ENCODE measurements at places on chromosomes 12 and 14.

GRCh38 chr12:66060163-66060907, 70.2 kb downstream of the LLPH start:
- no peak for DNase-seq

- no peak for DNase-seq
Observed at GRCh38 chr14:36591482-36591881, 9.1 kb upstream of the NKX2-8 start.

GRCh38 chr12:119230807-119231206, 52.1 kb downstream of the HSPB8 start:
- DNase-seq, result no peak

DNA sequence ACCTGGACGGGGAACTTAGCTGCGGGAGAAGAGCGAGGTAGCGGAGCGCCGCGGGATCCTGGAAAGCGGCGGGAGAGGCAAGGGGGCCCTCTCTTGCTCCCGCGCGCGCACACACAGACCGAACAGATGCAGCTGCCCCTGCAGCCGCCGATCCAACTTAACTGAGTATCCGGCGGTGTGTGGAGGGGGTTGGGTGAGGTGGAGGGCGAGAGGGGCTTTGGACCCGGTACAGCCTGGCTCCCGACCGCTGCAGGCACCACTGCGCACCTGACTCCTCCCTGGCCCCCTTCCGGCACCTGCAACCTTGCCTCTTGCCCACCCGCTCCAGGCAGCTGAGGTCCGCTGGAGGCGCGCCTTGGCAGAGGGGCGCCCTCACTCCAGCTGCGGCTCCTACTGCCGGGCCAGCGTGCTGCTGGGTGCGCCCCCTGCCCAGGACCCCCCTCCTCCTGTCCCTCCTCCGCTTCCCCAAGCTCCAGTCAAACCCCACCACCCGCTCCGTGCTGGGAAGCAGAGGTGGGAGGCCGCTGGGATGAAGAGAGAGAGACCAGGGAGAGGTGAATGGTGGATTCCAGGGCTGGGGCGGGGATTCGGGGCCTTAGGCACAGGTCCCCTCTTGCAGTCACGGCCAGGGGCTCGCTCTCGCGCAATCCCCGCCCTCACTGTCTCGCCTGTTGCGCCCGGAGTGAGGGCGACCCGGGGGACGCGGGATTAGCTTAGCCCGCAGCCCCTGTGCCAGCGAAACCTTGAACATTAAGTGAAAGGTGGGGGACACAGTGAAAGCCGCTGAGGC, 2.6 kb downstream of the DIO3 start:
- DNase-seq, result no peak

DNA sequence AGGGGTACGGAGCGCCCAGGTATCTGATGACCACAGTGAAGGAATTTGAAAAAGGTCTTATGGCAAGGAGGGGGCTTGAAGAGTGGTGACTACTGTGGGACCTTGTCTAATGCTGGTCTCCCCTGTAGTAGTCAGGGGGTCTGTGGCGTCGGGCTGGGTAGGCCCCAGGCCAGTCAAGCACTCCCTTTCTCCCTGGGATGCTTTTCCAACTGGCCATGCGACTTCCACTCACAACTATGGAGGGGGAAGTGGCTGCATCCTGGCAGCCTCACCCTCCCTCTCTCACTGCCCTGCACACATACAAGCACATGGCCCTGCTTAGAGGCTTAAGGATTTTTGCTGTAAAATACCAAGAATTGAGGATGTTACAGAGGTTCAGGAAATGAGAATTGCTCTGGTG, 4.1 kb downstream of the TSPAN11 start:
- DNase-seq, result no peak

DNA sequence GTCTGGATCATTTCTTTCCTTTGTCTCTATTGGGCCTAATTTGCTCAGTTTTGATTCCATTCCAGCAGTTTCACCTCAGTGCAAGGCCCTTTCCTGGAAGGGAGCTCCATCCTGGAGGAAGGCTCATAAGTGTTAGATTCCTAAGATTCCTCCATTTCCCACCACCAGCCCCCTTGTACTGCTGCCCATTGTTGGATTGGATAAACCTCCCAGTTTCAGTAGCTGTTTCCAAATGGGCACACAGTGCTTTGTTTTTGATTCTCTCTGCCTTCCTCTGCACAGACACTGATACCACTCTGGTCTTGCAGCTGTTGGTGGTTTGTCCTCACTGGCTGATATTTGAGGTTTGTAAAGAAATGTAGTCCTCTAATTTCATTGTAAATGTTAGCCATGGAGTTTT, 158.9 kb downstream of the SLC15A5 start:
- DNase-seq, result no peak

DNA sequence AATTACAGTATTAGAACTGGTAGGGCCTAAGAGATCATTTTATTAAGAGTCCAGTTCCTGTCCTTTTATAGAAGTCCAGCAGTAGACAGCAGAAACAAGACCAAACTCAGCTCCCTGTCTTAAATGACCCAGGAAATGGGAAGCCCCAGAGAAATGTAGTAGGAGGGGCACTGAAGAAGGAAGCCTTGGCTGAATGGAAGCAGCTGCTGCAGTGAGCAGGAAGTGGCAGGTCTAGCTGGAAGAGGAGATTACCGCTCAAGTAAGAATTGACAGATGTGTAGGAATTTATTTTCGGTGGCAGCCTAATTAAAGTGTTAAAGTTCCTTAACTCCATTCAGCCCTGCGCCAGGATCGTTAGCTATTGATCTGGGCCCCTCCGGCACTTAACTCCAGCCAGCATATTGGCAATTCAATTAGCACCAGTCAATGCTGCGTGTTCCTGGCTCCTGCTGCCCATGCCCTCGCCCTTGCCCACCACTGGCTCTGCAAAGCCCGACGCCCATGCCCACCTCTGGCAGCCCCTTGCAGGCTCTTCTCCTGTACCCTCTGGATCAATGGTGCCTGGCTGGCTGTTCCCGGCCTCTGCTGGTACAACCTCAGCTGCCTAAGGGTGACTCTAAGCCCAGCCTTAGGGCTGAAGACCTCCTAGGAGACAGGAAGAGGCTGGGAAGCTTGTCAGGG, 21.1 kb downstream of the ZFHX2 start:
- no peak for DNase-seq

DNA sequence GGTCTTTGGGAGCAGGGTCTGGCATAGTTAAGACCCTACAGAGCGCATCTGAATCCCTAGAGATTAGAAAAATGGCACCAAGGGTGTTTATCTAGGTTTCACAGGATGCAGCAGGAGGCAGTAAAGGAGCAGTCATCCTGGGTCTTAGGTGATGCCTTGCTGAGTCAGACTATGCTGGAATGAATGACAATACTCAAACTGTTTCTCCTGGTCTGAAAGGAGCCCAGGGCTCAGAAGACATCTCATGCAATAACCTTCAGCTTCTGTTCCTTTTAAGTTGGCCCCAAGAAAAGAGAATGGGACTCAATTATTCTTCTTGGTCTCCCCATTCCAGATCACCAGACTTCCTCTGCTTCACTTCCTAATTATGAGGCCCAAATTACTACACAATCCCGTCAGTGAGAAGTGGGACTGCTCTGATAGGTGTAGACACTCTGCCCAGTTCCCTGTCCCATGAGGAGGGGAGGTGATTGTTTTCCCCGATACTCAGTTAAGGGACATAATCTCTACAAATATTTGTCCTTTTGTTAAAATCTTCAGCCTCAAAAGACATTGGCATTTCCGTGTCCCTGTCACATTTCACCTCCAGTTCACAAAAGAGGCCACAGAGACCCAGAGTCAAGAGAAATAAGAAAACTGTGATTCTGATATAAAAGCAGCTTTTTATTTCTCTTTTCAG, 14.8 kb upstream of the APOF start:
- peak; percentile 66 for DNase-seq

- no peak for DNase-seq
Observed at GRCh38 chr14:77219591-77219990, 38.0 kb downstream of the TMEM63C start.

- DNase-seq, result peak; percentile 70
Observed at GRCh38 chr12:19131025-19131444, 1.5 kb downstream of the PLEKHA5 start.

DNA sequence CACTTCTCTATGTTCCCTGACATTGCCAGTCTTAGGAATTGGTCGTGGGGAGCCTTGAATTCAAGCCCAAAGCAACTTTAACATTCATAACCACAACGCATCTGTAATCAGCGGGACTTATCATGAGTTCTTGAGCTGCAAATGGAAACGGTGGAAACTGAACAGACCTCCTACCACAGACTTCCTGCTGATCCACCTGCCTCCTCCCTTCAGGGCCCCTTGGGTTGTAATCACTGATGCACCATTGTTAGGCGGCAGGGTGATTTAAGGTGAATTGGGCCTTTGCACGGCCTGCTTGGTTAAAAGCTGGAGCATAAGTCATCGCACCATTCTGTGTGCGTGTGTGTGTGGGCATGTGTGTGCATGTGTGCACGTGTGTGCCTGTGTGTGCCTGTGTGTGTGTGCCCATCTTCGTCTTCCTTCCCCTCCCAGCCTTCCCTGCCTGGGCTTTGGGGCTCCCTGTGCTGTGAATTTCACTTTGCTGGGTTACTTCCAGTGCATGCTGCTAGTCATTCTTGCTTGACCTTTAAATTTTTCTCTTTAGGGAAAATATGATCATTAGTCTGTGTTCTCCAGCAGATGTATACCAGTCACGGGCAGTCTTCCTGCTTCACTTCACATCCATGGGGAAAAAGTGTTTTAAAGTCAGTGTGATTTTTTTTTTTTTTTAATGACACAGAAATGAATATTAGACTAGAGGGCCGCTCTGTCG, 29.1 kb downstream of the CHST11 start:
- peak; percentile 39 for DNase-seq

DNA sequence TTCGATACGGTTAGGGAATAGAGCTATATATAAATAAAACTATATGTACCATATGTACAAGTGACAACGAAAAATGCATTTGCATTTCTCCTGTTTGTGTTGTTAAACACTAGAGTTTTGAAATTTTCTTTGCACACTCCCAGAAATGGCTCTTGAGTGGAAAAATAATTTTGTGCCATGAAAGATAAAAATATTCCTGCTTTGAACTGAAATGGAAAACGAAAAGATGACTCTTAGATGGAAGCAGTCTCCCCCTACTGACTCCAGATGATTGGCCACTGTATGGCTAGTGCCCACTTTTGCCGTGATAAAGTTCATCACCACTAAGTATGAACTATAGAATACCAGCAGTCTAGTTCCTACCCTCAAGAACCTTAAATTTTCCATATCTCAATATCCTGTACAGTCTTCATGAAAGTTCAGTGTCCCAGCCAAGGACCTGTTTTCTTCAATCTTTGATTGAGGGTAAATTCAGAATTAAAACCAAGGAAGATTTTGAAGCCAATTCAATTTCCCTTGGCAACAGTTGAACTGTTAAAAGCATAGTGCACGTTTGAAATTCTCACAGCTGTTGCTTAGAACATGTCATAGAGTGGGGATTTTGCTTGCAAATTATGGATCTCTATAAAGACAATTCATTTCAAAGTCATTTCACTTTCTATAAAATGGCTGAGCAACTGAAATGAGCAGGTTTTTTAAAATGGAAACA, 1.6 kb upstream of the PPP2R5E start:
- peak; percentile 64 for DNase-seq

DNA sequence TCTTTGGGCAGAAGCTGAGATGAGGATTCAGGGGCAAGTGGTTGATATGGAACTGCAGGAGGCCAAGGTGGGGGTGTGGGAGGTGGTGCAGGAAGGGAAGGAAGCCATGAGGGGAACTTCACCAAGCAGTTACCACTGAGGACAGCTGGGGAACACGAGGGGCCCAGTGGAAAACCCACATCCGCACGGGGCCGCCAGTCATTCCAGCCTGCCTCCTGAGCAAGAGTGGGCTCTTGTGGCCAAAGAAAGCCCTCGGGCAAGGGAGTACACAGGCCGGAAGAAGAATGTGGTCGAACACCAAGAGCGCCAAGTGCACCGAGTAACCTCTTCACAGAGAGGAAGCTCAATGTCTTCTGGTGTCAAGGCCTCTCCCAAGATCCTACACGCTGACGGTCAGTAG, 252.2 kb upstream of the FOXN3 start:
- DNase-seq, result no peak

DNA sequence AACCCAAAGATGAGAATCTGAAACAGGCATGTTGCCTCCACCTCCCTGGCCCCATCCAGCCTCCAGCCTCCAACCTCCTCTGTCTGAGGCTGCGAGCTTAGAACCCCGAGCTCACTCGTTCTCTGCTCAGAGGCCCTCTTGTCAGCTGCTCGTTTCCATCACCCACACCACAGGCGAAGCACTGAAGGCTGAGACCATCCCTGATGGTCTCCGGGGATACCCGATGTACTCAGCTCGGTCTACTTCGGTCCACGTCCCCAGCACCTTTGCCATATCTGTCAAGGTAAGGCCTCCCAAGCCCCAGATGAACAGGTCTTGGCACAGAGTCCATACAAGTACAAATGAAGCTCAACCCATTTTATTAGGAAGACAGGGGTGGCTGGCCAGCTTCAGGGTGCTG, 72.4 kb downstream of the TTC7B start:
- DNase-seq, result no peak

DNA sequence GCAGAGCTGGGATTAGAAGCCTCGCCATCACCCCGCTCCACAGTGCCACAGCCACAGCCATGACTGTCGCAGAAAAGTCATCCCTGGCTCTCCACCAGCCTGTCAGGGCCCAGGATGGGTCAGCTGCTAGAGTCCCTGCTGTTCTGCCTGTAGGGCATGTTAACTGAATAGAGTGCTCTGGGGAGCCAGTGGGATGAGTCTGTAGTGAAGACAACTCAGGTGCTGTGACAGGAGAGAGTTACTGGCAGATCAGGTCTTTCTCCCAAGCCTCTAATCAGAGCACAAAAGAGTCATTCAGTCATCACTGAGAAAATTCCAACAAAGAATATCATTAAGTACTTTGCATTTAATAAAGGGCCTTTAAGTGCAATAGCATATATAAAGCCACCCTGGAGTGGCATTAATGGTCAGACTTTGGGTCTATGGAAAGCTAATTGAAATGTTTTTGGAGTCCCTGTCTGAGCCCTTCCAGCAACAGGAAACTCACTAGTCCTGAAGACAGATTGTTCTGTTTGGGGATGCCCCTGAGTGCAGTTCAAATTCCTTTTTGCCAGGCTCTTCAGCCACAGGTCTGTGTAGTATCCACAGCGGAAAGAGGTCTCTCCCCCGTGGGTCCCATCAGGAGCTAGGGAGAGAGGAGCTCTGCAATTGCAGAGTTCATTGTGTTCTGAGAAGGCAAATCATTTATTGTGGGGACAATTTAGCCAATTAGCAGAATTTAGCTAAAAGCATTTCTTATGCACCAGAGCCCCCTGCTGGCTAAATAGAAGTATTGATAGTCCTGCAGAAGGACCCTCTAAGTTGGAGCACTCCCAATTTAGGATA, 45.2 kb upstream of the C14orf132 start:
- peak; percentile 76 for DNase-seq

GRCh38 chr12:30753233-30753632, 1.5 kb downstream of the CAPRIN2 start:
- DNase-seq, result peak; percentile 67

GRCh38 chr14:87080146-87080545, 912.8 kb downstream of the GALC start:
- no peak for DNase-seq

DNA sequence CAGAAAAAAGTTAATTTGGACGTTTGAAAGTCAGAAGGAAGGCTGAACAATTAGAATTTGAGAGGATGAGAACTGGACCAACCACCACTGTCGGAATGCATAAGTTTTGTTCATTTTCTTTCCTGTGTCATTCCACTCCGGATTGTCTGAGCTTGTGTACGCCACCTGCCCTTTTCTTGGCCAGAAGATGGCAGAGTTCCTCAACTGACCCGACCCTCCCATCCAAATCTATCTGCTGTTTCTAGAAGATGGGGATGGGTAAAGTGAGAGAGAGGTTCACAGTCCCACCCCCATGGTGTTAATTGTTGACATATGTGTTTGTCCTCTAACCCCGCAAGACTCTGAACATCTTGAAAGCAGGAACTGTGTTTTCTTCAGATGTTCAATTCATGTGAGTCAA, 388.0 kb downstream of the VRK1 start:
- no peak for DNase-seq

GRCh38 chr12:38384816-38385378, 68.3 kb downstream of the ALG10B start:
- no peak for DNase-seq

Measured in GM23248 (cell line).